ENCODE measurements at places on chromosomes 5 and 9.

GRCh38 chr5:85108471-85108870, 723.8 kb upstream of the EDIL3 start:
- no peak for DNase-seq

GRCh38 chr5:138658676-138659075, 83.5 kb upstream of the HSPA9 start:
- no peak for DNase-seq

- no peak for DNase-seq
Observed at GRCh38 chr5:76867038-76867437, 17.2 kb downstream of the S100Z start.

DNA sequence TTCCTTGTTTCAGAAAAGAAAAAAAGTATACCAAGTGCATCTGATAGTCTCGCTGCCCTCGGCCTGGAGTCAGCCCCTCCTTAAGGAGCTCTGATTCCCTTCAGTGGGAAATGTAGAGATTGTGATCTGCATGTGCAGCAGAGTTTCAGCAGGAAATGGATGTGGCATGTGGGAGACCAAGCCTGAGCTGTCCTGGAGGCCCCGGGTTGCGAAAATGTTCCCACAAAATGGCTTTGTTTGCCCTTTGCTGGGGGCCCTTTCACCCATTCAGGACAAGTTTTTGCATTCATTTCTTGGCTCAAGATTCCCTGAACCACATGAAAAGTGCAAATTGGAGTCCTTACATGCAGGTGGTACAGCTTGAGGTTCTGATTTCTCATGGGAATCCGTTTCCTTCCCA, 230.9 kb downstream of the GADD45G start:
- DNase-seq, result no peak

DNA sequence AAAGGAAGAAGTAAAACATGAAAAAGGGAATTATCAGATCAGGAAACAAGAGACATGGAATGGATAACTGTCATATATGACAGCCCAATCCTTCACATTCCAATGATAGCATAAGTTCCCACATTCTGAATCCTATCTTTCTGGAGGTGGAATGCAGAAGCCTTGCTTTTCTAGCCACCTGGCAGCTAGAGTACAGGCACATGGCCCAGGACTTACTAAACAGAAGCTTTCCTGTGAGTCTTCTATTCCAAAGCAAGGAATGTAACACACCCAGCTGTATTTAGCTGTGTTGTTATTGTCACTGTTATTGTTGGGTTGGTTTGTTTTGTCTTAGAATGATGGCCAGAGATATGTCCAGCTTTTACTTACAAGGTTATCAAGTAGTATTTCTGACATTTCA, 780.5 kb upstream of the ZNF608 start:
- no peak for DNase-seq

- no peak for DNase-seq
Observed at GRCh38 chr5:34656001-34656699, at the start of gene RAI14. Gene RAI14, plus strand, starts transcription at chr5:34656328. Its CDS starts 30,592 bp downstream, at chr5:34686920.

DNA sequence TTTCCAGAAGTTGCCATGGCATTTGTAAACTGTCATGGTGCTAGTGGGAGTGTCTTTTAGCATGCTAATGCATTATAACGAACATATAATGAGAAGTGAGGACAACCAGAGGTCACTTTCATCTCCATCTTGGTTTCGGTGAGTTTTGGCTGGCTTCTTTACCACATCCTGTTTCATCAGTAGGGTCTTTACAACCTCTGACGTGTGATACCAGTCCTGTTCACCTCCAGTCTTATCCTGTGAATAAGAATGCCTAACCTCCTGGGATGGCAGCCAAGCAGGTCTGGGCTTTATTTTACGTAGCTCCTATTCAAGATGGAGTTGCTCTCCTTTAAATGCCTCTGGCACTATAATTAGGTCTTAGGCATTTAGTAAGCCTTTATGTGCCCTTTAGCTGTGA, 20.4 kb upstream of the RFK start:
- no peak for DNase-seq

DNA sequence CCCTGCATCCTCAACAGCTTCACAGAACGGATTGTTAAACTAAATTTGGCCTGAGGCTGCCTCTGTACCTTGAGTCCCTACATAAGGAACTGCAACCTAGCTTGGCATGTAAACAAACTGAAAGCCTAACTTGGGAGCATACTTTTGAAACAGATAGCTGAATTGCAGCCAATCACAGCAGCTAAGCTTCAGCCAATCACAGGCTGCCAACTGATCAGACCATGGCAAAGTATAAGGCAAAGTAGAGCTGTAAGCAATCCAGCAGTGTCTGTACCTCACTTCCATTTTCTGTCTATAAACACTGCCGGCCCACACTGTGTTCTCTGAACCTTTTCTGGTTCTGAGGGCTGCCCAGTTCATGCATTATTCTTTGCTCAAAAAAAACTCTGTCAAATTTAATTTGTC, 8.9 kb upstream of the ZNF483 start:
- no peak for DNase-seq
